NCI-H1436 (cell line): ENCODE measurements at places on chromosomes 12 and 14.

DNA sequence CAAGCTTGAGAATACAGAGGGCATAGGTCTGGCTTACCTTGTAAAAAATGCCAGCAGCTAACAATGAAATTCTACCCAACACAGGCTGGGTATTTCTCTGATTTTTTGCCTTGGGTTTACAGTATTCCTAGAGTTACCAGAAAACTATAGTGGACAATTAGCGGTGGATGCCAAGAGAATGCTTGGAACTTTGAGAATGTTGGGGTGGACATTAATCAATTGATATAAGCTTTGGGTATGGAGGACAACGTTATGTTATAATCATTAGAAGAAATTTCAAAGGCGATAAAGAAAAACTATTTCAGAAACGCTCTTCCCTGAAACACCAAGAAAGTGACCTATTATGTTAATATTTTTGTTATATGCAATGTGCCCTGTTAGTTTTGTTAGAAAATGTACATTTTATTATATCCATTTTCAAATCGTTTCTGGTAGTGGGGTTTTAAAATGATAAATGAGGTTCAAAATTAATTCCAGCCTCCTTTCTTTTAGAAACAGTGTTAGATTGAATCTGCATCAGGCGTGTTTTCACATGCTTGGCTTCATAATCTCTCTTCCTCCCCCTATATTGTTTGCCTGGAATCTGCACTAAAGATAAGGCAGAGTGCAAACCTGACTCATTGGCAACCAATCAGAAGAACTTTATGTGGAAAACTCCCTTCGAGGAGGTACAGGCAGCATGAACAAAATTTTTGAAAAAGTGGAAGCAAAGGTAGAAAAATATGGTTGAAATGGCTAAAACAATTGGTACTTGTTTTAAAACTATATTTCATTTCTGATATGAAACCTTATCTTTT lies 1.4 kb upstream of the PTPRQ start:
- DNase-seq, result no peak

- DNase-seq, result no peak
Observed at GRCh38 chr14:90924621-90925340, 108.6 kb upstream of the TTC7B start.

- DNase-seq, result no peak
Observed at GRCh38 chr12:57129321-57129842, 1.1 kb downstream of the LRP1 start.

DNA sequence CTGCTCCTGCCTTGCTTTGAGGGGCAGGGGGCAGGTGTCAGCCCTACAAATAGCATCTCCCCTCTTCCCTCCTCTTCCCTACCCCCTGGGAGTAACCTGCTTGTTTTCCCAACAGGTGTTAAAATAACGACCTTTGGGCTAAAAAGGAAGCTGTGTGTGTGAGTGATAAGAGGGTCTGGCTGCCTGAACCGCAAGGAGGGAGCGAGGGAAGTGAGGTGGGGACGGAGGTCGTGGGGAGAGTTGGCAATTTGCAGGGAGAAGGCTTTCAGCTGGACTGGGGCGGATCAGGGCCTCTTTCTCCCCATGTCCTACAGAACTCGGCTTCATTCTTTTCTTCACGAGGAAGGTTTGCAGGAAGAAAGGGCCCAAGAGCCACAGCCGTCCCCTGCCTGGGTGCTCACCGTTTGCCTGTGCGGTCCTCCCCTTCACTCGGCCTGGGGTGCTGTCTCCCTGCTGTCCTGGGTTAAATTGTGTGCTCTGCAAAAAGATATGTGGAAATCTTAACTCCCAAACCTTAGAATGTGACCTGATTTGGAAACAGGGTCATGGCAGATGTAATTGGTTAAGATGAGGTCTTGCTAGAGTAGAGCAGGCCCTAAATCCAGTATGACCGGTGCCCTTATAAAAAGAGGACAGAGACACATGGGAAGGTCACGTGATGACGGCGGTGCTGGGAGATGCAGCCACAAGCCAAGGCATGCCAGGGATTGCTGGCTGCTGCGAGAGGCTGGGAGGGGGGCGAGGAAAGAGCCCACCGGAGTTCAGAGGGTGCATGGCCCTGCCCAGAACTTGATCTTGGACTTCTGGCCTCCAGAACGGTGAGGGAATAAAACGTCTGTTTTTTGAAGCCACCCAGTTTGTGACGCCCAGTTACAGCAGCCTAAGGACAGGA lies 38.7 kb upstream of the NCOR2 start:
- DNase-seq, result no peak

DNA sequence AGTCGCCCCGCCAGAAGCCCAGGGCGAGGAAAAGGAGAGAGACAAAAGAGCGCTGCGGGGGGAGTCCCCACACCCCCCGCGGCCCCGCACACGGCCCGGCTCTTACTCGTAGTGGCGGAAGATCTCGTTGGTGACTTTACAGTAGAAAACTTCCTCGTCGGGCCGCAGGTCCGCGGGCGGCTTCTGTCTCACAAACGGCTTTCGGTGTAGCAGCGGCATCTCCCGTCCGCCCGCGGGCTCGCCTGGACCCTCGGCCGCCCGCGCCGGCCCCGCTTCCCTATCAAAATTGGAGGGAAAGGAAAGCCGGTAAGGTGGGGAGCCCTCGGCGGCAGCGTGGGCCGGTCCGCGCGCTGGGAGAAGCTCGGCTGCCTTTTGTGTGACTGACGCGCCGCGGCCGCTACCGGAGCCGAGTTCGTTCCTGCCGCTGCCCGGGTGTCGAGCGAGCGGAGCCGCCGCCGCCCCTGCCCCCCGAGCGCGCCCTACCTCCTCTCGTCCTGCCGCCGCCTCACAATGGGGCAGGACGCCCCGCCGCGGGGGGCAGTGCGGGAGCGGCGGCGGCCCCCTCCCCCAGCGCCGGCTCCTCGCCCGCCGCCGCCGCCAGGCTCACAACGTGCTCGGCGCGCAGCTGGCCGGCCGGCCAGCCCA lies 652 bp downstream of the BAZ1A start:
- DNase-seq, result peak; percentile 7

GRCh38 chr12:12334367-12335040 lies 15.5 kb downstream of the MANSC1 start:
- DNase-seq, result peak; percentile 50

GRCh38 chr12:82937151-82937550 lies 250.4 kb downstream of the TMTC2 start:
- no peak for DNase-seq
